ENCODE measurements at places on chromosomes 6 and 20.

DNA sequence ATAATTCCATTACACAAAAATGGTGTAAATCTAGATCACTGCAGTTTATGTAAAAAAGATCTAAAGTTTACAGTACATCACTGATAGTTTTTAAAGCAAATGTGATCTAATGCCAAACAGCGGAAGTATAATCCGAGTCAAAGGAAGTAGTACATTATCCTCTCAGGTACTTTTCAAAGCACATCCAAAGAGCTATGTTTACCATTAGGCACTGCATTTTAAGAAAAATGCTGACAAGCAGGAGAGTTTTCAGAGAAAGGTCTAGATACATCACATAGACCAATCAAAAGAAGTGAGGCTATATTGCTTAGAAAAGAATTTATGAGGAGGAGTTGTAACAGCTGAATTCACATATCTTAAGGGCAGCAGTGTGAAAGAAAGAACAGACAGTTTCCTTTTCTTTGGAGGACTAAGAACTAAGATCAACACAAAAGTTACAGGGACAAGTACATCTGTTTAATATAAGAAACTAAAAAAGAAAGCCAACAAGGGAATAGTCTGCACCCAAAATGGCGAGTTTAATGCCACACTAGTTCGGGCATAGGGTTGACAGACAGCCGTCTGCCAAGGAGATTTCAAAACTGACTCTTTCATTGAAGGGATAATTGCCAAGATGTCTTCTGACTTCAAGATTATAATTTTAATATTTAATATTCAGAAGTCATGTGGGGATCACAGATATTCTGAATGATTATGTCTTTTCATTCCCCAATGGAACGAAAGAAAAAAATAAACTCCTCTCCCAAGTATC, 1.4 kb downstream of the ZNF184 start:
- DNase-seq: no peak

- DNase-seq: no peak
Measured at GRCh38 chr6:37069639-37070038, 64.2 kb downstream of the FGD2 start.

DNA sequence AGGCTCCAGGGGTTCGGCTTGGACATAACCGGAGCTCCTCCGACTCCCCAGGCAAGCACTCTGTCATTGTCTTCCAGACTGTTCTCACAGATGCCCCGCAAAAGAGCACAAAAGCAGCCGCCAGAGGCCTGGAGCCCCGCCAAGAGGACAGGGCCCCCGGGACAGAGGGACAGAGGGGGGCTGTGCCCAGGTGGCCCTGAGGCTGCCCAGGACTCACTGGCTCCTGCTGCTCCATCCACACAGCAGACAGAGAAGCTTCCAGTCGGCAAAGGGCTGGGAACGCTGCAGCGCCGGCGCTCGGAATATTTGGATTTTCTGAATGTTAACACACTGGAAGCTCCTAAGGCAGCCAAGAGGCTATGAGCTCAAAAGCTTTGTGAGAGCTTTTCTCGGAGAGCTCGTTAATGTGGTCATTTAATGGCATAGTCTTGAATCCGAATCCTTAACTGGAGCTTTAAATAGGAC, 68.0 kb upstream of the QKI start:
- DNase-seq: peak; percentile 55

DNA sequence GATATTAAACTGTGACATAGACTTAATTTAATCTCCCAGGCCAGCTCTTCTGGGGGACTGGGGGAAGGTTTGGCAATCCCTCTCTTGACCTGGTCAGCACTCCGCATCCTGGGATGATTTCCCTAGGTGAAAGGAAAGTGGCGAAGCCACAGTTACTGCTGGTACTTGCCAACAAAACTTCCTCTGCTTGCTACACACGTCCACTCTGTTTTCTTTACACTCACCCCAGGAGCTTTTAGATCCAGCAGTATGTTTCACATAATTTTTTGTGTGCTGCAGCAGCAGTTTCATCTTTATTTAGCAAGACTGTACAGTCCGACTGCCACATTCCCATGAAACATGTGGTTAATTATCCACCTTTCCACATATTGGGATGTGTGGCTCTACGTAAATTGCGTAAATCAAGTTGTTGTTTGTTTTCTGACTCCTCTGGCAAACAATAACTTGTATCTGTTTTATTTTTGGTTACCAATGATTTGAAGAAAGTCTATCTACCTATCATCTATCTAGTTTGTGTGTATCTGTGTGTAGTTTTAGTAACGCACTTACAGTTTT, 284.0 kb downstream of the PHF3 start:
- no peak for DNase-seq

DNA sequence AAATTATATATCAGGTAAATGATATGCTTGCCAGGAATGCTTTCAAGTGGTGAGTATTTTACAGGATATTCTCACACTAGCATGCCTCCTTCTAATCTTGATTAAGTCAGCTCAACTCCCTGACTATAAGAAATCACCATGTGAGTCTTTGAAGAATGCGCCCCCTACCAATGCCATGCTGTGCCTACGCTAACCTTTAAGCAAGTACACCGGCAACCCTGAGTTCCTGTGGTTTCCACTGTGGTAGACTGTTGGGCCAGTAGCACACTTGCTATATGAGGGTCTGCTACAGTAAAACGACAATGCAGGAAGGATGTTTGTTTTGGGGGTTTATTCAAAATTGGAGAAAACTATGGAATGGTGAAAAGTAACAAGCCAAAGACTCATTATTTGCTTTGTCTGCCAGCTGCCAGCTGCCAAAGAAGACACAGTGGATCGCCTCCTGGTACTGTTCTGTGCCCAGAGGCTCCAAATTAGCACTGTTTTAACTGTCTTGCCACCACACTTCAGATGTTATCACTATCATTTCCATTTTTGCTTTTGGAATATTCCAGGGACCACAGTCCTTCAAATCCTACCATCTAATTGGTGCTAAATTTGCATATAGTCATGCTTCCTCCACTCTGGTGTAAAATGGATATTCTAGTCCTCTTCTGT, 333.5 kb downstream of the RNGTT start:
- DNase-seq: no peak

GRCh38 chr20:59334651-59335300, 34.4 kb downstream of the EDN3 start:
- DNase-seq: no peak

GRCh38 chr6:11527274-11527870, 10.2 kb upstream of the TMEM170B start:
- no peak for DNase-seq

DNA sequence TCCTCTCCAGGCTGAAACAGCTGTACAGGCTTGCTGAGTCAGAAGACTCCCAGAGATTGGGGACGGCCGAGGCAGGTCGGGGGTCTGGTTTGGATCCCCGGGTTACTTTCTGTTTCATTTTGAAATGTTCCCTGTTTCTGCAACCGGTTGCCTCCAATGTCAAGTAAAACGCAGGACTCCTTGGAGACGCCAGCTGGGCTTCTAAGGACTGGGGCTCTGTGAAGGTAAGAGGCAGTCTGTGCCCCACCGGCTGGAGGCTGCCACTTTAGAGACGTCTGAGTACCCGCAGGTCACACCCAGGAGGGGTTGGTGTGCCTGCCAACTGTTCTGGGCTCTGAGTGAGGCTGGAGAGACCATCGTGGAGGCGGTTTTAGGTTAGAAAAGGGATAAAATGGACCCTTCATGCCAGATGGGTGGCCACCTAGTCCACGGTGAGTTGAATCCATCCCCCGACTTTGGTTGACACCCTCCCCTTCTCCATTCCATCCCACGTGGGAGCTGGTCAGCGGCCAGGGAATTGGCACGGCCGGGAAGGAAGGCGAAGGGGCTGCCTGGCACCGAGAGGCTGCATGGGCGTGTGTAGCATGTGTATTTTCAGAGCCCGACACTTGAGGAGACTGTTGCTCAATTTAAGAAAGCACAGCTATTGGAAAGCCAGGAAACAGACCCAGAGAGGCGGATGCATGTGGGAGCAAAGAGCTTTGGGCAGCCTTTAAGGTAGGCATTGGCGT, 240.9 kb downstream of the PHACTR1 start:
- peak; percentile 72 for DNase-seq

DNA sequence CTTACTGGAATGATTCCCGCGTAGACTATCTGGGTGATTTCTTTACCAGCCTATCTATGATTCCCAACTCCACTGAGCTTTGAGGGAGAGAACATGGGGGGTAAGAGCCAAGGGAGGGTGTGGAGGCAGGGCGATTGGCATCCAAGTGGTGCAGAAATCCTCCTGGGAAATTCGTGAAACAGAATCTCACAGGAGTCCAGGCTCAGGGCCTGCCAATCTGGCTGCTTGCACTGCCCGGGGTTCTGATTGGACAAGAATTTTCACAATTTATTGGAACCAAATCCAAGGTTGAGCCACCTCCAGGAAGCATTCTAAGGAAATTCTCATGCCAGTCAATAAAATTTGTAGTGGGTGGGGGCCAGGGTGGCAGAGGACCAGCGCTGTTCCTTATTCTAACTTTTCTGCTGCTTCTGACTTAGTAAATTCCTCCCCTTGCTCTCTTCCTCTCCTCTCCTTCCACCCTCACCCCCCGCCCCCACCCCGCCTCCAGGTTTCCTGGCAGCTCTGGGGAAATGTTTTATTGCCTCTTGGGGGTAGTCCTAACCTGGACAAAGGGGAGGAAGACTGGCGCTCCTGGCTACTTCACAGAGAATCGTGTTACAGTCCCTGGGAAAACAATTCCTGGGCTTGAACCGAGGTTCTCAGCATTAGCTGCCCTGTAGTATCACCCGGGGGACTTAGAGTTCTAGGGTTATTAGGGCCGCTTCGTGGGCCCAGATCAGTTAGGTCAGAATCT, 3.1 kb downstream of the BMP6 start:
- DNase-seq: no peak

- no peak for DNase-seq
Measured at GRCh38 chr20:41357424-41358163, 9.0 kb downstream of the EMILIN3 start.

GRCh38 chr20:43824309-43825050, 90.2 kb upstream of the TOX2 start:
- DNase-seq: peak; percentile 18

GRCh38 chr20:21510414-21511384, 3.2 kb downstream of the NKX2-2 start:
- DNase-seq: peak; percentile 24

GRCh38 chr6:62999796-63000195, 211.5 kb upstream of the FKBP1C start:
- no peak for DNase-seq

DNA sequence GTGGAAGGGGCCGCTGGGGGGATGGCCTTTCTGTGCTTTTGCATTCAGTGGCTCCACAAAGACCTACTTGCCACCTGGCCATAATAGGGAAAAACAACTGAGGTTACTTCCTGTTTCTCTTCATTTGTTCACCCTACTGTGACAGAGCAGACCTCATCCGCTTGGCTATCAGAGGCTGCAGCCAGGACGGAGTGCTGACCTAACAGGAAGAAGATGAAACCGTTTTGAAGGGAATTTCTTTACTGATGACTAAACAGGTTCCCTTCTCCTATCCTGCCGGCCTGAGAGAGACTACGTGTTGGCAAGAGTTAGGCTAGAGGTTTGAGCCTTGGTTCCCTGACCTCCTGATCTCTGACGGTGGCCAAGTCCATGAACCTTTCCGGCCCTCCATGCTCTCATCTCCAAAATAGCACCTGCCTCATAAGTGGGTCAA, 21.3 kb downstream of the PRR18 start:
- DNase-seq: no peak

- peak; percentile 13 for DNase-seq
Measured at GRCh38 chr6:166008441-166009369, 158.9 kb downstream of the TBXT start.

DNA sequence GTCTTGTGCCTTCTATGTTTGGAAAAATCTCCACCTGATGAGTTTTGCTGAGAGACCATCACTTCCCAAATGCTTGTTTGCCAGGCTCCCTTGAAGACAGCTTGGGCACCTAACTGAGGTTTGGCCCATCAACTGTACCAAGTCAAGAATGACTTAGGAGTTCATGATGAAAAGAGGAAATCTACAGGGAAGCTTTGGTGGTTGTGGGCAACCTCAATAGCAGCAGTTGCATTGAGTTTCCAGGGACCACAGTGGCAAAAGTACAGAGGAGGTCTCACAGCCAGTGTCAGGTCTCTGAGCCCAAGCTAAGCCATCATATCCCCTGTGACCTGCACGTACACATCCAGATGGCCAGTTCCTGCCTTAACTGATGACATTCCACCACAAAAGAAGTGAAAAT, 49.7 kb upstream of the PHACTR1 start:
- no peak for DNase-seq

DNA sequence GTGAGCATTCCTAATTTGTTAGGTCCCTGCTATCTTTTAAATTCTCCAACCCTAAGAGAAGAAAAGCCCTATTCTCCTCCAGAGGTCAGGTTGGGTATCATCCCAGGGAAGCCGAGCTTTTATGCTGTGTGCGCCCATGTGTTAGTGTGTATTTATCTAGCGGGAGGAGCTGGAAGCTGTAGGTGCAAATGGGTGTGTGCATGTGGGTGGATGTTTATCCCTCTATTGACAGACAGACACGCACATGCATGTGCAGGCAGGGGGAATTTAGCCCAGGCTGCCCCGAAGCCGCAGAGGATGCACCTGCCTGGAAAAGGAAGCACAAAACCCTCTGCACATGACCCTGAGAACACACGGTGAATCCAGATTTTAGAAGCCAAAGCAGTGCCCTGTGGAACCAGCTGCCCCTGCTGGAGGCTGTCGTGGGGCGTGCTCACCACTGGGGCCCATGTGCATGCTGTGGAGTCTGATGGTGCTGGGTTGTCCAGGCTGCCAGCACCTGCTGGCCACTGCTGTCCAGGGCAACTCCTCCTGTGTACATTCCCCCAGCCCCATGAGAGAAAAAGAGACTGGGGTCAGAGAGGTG, 397.5 kb downstream of the TAF4 start:
- no peak for DNase-seq

GRCh38 chr6:74598462-74599393, 607.1 kb downstream of the COL12A1 start:
- no peak for DNase-seq

GRCh38 chr20:39516964-39517363, 554.8 kb downstream of the DHX35 start:
- DNase-seq: no peak

DNA sequence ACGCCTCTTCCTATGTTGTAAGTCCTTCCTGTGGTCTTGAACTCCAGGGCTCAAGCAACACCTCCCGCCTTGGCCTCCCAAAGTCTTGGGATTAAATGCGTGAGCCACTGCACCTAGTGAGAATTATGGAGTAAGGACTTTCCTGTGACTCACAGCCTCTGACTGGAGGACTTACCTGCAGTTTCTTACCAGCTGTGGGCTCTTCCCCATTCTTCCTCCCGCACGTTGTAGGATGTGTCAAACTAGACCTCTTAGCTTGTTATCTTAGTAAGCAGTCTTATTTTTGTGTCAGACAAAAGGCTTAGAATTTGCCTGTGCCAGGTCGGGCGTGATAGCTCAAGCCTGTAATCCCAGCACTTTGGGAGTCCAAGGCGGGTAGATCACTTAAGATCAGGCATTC, 30.9 kb downstream of the BAK1 start:
- DNase-seq: no peak

DNA sequence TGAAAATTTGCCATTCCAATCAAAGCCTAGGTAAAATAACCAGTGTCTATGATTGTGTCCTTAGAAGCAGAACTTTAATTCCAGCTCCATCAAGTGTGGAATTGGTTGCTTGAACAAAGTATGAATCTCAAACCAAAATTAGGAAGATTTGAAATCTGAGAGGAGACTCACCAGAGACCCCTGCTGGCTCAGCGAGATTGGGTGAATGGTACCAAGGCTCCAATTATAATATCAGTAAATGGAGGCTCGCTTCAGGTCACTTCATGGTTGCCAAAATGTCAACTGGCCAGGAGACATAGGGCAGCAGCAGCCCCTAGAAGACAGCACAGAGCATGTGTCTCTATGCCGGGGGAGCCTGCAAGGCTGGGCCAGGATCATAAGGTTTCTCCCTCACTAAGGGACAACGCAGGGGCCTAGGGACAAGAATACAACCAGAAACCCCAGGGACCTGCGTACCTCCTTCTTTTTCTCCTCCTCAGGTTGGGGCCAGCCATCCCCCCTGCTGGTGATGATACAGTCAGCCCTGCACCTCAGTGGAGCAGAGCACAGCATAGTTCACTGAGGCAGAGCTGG, 14.0 kb downstream of the RBL1 start:
- DNase-seq: no peak
